ENCODE measurements at places on chromosomes 3 and 15.

DNA sequence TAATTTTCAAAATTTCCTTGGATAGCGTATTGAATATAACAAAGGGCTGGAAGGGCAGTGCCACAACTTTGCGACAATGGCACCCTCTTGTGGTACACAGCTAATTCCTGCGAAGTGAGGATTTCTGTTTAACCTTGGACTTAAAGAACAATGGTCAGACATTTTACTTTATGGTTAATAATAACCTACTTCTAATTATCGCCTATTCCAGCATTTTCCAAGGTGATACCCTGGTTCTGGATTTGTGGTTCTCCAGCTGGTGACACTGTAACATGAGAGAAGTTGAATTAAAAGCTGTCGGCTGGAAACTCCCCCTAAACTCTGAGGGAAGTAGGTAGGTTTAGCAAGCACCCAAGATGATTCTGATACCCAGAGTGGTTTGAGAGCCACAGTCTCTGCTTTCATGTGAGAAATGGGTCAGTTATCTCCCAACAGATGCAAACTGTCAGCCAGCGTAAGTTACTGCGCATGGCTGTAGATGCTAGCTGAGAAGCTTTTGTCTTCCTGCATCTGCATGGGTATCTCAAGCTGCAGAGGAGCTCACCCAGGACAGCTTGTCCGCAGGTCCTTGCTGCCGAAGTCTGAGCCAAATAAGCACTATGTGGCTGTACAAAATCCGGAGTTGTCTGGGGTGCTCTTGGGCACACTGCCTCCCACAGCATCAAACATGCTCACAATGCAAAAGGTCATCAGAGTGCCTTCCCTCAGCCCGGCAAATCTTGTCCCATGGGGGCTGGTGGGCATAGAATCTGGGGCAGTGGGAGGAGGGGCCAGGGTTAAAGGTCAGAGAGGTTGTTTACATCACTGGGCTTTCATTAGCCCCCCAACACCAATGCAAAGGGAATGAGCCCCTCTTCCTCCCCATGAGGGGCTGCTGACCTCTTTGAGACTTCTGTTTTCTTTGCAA is 6.6 kb upstream of the CHSY1 start:
- no peak for DNase-seq

DNA sequence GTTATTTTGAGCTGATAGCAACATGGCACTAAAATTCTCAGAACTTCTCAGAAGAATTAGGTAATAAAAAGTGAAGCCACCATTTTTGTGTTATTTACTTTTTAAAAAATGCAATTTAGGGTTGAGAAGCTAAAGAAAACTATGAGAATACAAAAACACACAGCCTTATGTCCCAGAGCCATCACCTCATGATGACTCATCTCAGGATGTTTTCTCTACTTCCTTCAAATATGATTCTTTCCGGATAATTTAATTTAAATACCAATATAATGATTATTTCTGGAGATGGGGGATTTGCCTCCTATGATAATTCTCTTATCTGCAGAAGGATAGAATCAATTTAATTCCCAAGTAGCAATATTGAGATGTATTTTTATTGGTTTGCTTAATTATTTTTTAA is 105.6 kb upstream of the BFSP2 start:
- DNase-seq: no peak

DNA sequence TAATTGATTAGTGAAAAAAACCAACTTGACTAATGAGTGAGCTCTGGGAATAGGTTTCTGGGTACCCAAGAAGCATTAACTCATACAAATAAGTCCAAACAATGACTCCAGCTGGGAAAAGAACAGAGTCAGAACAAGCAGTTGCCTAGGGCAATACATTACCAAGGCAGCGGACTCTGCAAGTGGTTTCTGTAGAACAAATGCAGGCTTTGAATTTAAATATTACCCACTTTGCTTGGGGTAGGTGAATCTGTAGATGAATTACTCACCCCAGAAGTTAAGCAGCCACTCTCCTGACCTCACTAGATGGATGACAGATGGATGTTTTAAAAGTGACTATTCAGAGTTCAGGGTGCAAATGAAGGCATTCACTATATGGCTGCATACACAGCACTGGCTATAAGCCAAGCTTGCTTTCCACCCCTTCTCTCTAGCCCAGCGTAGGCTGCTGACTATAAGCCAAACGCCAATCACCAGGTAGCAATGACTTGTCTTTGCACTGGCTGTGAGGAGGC is 73.1 kb upstream of the BHLHE40 start:
- DNase-seq: no peak

GRCh38 chr3:169759256-169759655 is 5.6 kb downstream of the TERC start:
- DNase-seq: no peak

- no peak for DNase-seq
Measured at GRCh38 chr3:177835008-177835407, 637.7 kb upstream of the TBL1XR1 start.

DNA sequence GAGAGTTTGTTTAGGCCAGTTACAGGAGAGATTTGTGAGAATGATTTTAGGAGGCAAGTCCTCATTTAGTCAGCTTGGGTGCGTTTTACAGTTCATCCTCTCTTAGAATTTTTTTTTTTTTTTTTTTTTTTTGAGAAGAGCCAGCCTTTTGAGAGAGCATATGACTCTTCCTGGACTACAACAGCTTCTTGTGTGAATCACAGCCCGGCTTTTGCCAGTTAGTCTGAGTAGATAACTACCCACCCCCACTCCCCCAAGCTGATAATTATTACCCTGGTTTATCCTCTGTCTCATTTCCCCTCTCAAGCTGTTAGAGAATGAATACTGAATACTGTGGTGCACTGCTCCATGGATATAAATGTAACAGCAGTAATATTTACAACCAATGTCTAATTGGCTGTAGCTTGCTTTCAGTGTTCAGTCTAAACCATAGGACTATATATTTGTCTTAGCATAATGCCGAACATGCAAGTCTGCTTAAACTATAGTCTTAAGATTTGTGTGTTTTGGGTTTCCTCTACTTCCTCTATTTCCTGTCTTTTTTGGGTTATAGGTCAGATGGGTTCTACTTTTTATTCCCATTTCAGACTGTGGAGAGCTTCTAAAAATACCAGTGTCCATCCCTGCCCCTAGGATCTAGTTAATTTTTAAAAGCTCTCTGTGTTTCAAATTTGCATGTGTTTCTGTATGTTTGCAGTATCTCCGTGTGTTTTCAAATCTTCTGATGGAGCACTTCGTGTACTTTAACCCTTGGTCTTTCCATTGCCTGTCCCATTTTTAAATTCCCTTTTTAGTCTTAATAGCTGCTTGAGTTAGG is 8.0 kb downstream of the CHD2 start:
- DNase-seq: no peak

DNA sequence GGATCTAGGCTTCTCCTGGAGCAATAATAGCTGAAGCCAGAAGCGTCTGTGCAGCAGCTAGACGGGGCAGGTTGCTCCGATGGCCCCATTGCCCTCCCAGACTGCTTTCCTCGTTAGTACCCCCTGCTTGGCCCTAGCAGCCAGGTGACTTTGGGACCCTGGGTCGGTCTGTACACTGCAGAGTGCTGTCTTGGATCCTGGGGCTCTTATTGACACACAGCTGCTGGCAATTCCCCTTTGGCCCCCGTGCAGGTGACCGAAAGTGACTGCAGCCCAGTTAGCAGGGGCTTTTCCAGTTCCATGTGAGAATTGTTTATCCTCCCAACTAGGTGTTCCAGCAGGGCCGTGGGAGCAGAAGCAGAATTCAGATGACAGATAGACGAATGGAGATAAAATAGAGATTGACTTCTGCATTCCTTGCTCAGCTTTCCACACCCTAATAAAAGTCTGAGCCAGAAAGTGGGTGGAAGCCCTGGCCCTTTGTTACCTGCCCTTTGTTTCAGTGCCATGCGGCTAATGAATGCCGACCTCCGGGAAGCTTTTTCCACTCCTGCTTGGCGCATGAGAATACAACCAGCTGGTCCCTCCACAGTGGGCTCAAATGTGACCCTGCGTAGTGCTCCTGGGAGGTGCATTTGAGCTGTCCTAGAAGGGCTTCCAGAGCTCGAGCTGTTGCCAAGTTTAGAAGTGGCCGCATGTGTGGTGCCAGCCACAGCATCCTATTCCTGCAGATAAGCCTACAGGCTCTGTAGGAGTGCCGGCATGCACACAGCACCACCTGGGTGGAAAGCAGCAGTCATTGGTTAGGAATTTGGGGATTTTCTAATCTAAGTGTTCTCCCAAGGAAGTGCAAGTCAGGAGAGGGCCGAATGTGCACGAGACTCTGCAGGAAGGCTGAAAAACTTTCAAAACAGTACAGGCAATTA is 94.4 kb downstream of the SLCO3A1 start:
- no peak for DNase-seq

GRCh38 chr3:172146349-172146748 is 107.0 kb downstream of the FNDC3B start:
- DNase-seq: no peak

DNA sequence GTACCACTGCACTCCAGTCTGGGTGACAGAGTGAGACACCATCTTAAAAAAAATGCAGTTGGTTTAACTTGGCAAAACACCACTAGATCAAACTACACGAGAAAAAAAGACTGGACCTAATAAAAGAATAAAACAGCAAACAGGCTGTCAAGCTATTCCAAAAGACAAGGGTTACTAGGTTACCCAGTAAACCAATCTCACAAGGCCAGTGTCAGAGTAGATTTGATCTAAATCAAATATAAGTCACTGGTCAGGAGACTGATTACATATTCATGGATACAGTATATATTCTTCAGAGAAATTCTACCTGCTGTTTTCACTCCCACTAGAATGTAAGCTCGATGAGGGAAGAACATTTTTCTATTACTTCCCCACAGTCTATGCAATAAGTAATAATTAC is 2.5 kb upstream of the GANC start:
- DNase-seq: no peak

Data from activated T-cell treated with anti-CD3 and anti-CD28 coated beads, Interleukin-2, amount 50 U/mL, for 24 hours (primary cell).